ENCODE measurements at places on chromosomes 16 and 17.

DNA sequence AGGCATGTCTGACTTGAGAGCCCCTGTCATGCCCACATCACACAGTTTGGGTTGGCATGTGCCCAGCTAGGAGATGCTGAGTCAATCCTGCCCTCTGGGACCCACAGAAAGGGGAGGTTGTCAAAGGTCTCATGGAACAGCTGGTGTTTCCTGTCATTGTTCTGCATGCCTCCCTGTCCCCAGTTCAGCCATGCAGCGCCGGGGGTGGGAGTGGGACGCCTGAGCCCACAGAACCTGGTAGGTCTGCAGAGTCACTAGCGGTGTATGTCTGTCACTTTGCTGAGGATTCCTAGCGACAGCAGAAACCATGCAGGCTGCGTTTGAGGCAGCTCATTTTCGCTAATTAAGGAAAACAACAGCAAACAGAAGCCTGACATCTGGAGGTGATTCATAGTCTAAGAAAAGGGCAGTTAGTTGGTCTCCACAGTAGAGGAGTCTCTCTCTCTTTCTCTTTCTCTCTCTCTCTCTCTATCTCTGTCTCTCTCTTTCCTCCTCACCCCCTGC is 19.6 kb upstream of the CCL1 start:
- DNase-seq: no peak

DNA sequence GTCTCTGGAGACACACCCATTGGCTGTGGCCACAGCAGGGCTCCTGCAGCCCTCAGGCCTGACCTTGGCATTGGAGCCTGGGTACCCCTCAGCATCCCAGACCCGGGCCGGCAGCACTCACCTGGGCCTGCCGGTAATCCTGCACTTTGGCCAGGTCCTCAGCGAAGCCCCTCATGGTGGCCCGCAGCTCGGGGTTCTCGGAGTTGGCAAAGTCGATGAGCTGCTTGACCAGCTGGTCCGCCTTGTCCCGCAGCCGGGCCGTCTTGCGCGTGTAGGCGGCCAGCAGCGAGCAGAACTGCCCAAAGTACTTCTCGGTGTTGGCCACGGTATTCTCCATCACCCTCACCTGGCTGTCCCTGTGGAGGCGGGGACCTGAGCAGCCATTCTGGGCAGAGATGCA is 2.2 kb downstream of the CIBAR2 start:
- no peak for DNase-seq

GRCh38 chr17:55722016-55722736 is 488 bp downstream of the TMEM100 start:
- DNase-seq: no peak

GRCh38 chr17:39933912-39934311 is 6.4 kb downstream of the LRRC3C start:
- no peak for DNase-seq

- DNase-seq: no peak
These were observed 102.3 kb downstream of the KCNJ2 start for GRCh38 chr17:70271672-70272071.

DNA sequence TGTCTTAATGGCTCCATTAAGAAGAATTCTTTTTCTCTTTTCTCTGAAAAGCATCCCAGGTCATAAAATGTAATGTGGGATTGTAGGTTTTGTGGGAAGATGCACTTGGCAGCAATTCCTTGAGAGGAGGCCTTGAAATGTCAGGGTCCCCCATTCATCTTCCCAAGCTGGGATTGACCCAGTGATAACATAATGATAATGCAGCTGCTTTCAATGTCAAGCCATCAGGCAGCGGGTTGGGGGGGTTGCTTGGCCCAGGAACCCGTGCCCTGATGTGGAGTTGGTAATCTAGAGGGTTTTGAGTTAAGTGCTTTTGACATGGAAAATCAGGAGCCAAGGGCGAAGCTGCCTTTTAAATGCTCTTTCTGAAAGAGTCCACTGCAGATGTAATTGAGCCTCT is 484.0 kb downstream of the WWOX start:
- DNase-seq: no peak

GRCh38 chr16:78770353-78771091 is 671.1 kb downstream of the WWOX start:
- DNase-seq: no peak

DNA sequence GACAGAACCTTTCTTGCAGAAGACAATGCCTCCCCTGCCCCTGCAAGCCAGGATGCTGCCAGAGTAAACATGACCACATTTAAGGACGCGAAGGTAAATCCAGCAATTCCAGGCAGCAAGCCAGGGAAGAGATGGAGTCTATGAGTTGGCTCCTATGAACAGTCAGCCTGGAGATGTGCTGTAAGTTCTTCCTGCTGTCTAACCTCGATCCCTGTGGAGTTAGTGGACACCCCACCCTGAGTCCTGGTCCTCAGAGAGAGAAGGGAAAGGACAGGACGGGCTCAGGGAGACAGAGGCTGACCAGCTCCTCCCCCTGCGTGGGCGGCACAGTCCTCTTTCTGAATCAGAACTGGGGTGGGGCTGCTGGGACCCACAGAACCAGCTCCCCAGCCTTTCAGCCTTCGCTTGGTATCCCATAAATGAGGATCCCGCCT is 24.9 kb downstream of the CDC42EP4 start:
- no peak for DNase-seq

DNA sequence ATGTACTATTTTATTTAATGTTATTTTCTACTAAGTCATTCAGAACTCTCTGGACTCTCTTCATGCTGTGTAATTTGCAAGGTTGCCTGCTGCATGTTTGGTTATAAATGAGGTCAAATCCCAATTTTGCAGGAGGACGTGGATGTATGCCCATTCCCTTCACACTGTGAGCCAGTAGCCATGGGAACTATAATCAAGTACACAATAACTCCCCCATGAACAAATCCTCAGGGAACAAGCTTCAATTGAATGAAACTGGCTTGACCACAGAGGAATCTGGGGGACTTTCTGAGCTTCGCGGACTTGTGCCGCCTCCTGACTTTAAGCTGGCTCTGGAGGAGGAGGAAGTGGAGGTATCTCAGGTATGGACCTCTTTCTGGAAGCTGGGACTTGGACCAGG is 14.6 kb upstream of the KCTD13 start:
- no peak for DNase-seq

GRCh38 chr17:40993839-40994238 is at the start of gene KRTAP3-3:
TSS of gene KRTAP3-3 (minus strand) at chr17:40994164. CDS start at chr17:40994097, 67 bp downstream.
- no peak for DNase-seq

GRCh38 chr16:73558219-73558618 is 510.3 kb upstream of the ZFHX3 start:
- no peak for DNase-seq

DNA sequence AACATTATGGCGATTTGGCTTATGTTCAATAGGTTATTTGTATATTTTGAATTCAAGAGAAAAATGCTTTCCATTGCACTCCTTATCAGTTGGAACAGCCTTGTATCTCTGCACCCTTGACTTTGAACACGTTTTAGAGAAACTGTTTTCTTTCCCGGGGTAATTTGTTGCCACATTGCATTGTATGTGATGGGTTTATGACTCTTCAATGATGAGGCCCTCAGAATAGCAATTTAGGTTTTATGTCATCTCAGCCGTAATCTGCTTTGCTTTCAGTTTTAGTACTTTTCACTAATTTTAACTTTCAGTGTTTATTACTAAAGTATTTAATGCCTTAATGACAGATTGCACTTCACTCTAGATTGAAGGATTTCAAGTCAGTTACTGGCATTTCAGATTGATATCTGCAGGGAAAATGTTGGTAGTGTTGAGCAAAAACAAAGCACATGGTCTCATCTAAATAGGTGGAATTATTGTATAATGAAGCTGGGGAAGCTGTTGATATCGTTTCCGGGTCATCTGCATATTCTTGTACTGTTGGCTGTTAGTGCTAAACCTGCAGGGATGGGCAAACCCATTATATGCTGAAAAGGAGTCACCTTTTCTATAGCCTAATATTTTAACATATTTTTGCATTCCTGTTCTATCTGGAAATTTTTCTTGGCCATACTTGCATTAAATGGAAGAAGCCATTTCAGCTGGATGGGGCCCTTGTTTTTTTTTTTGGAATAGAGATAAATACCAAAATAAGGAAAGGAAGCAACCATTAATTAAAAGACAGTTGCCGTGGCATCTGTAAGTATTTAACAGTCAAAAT is 2.0 kb downstream of the LUC7L3 start:
- no peak for DNase-seq

DNA sequence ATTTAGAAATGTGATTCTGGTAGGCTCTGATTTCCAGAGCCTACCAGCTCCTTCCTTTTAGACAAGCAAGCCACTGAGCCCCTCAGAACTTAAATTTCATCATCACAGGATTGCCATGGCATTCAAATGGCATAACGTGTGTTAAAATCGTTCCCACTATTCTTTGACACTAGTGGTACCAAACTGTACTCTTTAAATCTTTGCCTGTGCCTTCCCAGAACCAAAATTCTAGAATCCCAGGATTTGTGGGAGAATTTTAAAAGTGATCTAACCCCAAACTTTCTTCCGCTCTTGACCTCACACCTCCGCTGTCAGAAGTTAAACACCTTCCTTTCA is 287 bp upstream of the INTS2 start:
- no peak for DNase-seq

- no peak for DNase-seq
These were observed 7.1 kb downstream of the FZD2 start for GRCh38 chr17:44564429-44564828.

DNA sequence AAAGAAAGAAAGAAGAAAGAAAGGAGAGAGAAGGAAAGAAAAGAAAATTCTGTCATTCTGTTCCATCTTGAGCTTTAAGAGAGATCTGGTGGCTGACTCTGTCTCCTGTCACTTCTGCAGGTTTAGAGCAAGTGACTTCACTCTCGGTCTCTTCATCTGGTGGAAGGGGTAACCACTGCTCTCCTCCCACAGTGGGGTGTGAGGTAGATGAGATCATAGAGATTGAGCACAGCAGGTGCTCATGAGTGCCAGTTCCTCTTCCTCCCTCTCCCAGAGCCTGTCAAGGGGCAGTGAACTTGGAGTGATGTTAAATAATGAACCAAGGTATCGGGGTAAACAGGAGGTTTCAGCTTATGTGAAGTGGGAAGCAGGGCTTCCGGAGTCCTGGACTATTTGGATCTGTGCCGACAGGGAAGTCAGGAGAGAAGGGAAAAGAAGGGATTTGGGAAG is 47.7 kb downstream of the BEAN1 start:
- no peak for DNase-seq

DNA sequence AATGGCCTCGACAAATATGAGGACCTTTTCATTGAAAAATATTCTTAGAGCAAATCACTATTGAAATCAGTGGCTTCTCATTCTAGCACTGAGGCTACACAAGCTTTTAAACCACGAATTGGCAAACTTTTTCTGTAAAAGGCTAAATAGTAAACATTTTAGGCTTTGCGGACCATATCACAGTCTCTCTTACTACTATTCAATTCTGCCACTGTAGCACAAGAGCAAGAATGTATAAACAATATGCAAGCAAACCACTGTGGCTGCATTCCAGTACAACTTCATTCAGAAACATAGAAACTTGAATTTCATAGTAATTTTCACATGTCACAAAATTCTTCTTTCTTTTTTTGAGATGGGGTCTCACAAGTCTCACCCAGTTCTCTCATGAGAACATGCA is 49.1 kb downstream of the PHLPP2 start:
- DNase-seq: no peak

DNA sequence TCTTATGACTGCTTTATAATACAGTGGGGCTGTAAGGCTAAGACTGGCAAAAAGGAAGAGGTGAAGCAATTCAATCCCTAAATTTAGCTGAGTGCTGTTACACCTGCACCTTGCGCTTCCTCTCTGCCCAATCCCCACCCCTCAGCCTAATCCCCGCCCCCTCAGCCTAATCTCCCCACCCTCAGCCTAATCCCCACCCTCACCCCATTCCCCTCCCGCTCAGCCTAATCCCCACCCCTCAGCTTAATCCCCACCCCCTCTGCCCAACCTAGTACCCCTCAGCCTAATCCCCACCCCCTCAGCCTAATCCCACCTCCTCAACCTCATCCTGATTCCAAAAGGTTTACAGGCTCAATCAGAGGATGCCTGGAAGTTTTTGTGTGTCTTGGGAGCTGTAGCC is 155.5 kb downstream of the PMP22 start:
- DNase-seq: no peak

- no peak for DNase-seq
These were observed 16.0 kb upstream of the CCL17 start for GRCh38 chr16:57388359-57389086.

- no peak for DNase-seq
These were observed 51.2 kb downstream of the RMI2 start for GRCh38 chr16:11396241-11397048.

- no peak for DNase-seq
These were observed 50.7 kb upstream of the TOB1 start for GRCh38 chr17:50916708-50917417.

DNA sequence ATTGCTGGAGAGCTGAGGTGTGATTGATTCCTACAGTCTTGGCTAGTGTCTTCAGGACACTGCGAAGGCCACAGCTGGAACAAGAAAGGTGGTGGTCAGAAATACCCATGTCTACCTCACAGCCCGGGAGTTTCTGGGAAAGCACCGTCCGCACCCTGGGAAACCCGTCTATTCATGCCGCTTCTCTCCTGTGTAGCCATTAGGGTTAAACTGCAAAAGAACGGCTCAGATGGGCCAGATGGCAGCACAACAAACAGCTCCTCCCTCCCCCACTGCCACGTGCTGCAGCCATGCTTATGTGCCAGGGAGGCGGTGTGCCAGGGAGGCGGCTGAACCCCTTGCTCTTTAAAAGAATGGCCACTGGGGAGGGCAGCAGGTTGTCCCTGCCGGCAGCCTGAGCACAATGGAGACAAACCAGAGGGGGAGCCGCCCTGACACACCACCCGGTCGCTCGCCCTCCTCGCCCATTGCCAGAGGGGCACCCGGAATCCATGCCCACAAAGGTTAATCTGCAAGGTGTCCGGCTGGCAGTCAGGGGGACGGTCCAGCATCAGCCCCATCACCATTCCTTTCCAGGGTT is 65.2 kb downstream of the CYTH1 start:
- DNase-seq: no peak

DNA sequence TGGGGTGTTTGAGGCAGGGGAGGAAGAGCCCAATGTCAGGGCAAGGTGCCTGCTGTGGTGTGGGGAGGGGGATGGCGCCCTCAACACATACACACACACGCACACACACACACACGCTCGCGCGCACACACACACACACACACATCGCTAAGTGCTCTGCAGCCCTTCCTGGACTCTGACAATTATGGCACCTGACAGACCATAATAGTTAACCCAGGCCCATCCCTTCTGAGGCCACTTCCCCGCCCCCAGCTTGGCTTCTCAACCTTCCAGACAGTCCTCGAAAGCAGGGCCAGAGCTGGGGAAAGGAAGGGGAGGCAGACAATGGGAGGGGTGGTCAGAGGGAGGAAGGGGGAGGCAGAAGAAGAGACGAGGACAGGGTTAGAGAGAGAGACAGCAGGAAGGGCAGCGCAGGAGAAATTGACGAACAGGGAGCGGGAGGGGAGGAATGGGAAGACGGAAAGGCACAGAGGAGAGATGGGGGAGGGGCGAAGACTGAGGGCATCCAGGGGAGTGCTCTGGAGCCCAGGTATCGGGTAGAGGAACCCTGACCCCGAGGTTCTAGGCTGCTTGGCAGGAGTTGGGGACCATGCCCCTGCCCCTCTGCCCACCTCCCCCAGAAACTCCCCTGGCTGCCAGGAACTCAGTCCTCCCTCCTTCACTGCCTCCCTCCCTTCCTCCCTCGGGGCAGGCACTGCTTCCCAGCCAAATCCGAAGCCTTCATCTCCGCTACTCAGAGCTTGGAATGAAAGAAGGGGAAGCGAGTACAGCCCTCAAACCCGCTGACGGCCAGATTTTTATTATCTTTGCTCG is 4.0 kb downstream of the SRCIN1 start:
- DNase-seq: no peak
